Cortex of kidney (tissue), 1 donor: ENCODE measurements at places on chromosomes 6 and 20.

DNA sequence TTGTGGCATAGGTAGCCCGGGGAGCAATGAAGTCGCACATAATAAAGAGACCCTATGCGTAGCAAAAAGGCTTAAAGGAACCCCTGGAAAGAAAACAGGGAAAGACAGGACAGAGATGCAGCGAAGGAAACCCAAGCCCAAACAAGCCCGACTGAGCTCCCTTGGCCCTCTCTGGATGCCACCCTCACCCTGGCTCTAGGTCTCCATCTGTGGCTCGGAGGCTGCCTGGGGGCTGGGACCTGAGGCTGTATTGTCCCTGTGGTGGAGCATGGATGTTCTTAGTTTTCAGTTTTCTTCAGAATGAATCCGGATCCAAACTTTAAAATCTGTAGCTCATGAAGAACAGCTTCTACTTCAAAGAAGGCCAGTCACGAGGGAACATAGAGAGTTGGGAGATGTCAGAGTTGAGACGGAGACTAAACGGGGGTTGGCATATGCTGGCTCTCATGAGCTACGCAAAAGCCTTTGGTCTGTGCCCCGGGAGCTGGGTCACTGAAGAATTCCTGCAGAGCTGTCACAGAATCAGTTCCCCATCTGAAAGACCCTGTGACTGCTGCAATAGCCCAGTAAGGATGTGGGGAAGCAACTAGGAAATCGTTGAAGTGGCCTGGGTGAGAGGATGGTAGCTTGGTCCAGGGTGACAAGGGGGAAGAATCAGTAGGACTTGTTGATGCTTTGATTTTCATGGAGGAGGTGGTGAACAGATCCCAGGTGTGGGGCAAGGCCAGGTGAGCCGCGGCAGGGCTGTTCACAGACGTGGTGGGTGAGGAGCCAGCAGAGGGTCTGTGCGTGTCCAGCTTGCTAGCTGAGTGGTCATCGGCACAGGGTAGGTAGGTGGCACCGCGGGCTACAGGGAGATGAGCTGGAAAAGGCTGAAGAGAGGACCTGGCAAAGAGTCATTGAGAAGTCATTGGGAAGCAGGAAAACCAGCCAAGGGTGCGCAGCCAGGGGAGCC, 35.2 kb downstream of the SYNDIG1 start:
- no peak for DNase-seq

GRCh38 chr6:35894776-35895175, 26.1 kb downstream of the SRPK1 start:
- DNase-seq: no peak

GRCh38 chr6:155011809-155012291, 16.7 kb downstream of the TIAM2 start:
- no peak for DNase-seq

DNA sequence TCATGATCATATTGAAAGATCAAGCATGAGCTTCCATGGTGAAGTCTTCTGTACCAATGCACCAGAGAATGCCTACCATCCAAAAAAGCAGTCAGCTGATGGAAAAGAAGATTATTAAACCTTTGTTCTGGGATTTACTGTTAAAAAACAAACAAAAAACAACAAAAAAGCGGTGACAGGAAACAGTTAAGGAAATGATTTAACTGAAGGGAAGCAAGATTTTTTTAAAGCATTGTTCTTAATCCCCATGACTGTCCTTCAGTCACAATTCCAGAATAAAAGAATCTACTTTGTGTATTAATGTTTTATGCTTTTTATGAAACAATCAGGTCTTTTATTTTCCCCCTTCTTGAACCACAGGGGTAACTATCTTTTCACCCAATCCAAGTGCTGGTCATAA, 23.9 kb downstream of the FAM162B start:
- DNase-seq: no peak

DNA sequence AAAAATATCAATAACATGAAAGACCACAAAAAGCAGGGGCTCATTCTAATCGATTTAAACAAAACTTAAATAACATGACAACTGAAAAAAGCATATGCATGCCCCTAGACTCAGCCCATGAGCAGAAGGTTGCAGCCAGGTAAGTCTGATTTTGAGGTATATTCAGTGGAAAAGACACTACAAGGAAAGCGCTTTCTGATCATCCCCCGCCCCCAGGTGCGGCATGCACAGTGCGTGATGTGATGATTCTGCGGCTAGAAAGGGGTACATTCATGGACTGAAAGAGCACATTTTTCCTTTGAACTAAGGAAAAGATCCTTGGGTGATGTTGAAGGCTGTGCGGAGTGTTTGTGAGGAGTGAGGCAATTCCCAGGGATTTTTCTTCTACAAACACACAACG, 16.9 kb upstream of the FOXC1 start:
- no peak for DNase-seq

DNA sequence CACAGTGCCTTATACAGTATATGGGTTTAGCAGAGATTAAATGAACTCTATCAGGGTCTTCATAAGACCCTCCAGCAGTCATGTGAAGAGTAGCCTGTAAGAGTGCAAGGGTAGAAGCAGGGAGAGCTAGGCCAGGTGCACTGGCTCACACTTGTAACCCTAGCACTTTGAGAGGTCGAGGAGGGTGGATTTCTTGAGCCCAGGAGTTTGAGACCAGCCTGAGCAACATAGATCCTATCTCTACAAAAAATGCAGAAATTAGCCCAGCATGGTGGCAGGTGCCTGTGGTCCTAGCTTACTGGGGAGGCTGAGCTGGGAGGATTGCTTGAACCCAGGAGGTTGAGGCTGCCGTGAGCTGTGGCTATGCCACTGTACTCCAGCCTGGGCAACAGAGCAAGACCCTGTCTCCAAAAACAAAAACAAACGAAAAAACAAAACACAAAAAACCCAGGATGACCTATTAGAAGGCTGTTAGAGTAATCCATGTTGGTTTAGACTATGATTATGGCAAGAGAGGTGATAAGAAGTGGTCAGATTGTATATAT, 31.9 kb downstream of the NCOA3 start:
- DNase-seq: no peak

DNA sequence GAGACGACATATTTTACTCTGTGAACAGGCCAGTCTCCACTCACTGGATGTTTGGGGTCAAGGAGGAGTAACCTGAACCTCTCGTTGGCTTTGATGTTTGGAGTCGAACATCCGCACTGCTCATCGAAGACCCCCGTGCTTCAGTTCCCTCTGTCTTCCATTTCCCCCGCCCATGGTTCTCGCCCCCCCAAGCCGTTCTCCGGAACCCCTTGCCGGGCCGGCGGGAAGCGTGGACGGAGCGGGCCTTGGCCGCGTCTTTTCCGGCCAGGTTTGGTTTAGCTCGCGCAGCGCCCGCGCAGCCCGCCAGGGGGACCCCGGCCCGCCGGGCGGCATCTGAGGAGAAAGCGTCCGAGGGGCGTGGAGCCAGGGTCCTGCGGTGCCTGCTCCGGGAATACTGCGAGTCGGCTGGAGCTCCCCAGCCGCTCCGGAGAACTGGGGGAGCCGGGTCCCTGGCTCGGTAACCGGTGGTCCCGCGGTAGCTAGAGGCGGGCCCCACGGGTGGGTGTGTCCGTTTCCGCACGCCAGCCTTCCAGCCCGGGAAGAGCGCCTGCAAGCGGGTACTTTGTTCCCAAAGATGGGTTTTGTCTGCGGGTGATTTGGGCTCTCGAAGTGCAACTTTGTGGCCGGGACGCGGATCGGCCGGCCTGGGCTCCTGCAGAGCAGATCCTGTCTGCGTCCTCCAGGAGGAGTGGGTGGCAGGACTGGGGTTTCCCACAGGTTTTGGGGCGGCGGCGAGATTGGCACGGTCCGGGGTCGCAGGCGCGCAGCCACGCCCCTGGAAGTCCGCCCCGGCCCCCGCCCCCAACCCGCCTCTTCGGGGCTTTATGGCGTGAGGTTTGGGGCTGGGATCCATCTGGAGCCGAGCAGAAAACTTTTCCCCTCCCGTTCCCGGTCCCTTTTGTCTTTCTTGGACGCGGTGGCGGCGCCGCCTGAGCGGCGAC, at the start of gene TMEM200A:
Gene TMEM200A, plus strand, starts transcription at position 852 of the 941 bp plus-strand sequence. CDS start 74,406 bp downstream, outside the sequence.
- no peak for DNase-seq

DNA sequence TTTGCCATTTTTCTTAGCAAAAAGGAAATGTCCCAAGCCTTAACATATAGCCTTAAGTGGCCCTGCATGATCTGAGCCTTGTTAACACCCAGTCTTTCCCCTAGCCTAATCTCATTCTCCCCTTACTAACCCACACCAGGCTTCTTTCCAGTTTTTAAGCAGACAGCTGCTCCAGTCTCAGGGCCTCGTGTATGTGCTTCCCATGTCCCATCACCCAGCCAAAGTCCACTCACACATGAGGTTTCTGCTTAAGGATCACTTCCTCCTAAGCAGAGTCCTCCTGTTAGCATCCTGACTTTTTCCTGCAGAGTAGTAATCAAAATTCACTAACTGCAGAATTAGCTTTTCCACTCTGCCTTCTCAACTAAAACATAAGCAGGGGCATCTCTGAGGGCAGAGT, 96.1 kb downstream of the SMLR1 start:
- no peak for DNase-seq

- no peak for DNase-seq
Observed at GRCh38 chr20:16378712-16379370, 194.4 kb downstream of the KIF16B start.

- no peak for DNase-seq
Observed at GRCh38 chr6:84764332-84765049, at the start of gene TBX18. Gene TBX18, minus strand, starts transcription at chr6:84764598. Its CDS starts 417 bp downstream, at chr6:84764181.

GRCh38 chr6:107807196-107807811, 16.8 kb downstream of the SCML4 start:
- DNase-seq: no peak

DNA sequence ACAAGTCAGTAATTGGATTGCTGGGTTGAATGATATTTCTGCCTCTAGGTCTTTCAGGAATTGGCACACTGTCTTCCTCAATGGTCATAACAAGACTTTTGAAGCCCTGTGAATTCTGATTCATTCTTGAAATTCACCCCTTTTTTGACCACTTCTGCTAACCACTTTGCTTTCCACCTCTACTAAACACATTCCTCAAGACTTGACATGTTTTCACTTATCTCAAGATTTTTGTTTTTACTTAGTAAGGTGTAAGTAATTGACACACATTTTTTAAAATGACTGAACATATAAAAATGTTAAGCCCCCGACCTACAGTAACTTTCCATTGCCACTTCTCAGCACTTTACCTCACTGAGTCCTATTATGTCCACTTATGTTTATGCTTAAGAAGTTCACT, 239.1 kb downstream of the GRM1 start:
- no peak for DNase-seq

DNA sequence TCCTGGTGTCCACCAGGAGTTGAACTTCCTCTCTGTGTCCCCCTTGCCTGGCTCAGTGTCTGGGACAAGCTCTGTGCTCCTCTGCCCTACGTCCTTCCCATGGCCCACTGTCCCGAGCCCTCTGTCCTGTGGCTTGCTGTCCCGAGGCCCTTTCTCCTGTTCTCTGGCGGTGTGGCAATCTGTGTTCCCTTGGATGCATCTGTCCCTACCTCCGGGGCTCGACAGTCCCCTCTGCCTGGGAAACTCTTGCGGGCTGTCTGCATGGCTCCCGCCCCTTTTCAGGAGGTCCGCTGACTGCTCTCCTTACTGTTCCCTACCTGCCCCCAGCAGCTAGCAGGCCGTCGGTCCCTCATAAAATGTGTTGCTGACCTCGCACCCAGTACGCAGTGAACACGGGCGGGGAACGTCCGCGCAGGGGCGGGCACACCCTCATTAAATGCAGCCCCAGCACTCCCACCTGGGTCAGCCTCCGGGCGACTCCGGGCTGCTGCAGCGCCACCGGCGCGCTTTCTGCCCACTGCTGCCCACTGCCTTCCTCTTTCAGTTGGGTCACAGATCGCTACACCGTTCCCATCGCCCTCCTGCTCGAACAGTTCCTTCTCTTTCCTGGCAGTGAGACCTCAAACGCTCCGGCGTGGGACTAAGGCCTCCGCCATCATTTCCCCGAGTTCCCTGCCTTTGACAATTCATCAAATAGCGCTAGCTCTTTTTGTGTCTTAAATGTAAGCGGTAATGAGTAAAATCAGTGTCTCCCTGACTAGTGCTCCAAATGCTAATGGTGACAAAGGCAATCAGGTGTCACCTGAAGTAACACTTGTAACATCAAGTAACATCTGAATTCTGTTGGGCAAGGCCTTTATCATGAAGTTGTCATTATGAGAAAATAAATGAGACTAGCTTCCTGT, 60.5 kb downstream of the RSPH3 start:
- no peak for DNase-seq

DNA sequence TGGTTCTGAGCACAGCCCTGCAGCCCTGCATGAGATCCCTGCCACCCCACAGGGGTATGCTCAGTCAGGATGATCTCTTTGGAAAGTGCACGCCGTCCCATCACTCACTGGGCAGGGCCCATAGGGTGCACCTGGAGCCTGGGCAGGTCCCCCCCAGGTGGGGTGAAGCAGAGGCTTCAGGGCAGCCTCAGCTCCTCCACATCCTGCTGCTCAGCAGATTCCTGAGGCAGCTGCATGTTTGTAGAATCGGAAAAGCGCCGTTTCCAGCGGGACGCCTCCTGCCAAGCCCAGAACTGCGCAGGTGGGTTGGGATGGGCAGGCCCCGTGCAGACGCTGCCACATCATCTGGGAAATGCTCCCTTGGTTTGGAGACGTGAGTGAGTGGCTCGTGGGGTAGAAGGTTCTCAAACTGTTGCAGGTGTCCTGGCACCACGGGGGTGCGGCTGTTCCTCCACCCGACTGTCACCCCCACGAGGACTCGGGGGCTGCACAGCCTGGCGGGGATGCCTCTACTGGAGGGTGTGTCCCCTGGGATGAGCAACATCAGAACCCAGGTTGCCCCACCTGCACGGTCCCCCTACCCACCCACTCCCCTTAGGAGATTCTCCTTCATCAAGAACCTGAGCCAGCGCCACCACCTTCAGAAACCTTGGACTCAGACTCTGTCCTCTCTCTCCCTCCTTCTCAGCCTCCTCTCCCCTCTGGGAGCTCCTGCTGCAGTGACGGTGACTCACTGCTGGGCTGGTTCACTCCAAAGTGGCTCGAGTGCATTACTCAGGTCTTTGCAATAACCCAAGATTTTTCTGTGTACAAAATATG, 334.1 kb downstream of the TAF4 start:
- DNase-seq: no peak

DNA sequence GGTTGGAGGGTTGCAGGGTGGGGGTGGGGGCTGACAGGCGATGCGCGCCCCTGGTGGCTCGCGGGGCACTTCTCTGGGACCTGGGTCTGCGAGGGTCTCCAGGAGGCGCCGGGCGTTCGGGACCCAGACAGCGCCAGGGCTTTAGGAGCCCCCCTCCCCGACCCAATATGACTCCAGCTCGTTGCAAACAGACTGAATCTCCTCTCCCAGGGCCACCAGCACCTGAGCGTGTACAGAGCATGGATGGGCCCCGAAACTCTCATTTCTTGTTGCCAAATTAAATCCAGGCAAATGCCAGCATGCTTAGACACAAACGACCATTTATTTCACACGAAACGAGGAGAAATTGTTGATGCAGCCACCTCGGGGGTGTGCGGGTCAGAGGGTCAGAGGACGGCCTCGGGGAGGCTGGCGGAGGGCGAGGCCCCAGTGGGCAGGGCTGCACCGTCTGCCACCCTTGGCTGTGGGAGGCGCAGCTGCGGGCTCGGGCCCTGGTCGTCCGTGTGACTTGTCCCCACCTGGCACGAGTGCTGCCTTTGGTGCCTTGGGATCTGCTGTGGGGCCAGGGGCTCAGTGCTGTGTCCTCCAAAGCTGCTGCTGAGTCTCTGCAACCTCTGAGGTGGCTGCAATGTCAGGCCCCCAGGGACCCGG, 20.9 kb upstream of the GATA5 start:
- DNase-seq: no peak
